ENCODE measurements at places on chromosomes 2 and 18.

DNA sequence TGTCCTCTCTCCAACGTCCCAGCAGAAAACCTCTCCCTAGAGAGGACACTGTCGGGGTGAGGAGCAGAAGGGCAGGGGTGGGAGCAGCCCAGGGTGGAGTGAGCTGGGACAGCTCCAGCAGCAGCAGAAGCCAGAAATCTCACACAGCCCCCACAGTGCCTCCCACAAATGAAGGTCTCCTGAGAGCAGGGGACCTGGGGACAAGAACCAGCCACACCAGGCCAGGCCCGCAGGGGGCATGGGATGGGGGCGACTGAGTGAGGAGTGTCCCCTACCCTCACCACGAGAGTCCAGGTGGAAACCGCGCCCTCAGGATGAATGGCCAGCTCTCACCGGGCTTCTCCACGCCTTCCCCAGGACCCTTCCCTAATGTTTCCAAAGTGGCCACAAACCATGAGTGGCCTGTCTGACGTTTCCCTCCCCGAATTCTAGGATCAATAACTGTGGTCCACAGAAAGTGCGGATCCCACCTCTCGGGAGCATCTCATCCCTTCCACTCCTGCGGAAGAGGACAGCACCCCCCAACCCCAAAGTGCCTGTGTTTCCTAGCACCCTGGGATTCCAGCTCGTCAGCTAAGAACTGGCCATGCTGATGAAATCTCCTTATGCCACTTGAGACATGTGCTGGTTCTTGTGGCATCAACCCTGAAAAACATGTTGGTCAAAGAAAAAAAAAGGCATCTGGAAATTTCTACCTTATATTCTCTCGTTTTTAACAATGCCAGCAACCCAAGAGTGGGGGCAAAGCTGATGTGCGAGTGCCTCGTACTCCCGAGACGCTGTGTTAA is 121.1 kb downstream of the HDAC4 start:
- DNase-seq, result no peak

- no peak for DNase-seq
Observed at GRCh38 chr2:135162786-135163185, 110.7 kb downstream of the RAB3GAP1 start.

DNA sequence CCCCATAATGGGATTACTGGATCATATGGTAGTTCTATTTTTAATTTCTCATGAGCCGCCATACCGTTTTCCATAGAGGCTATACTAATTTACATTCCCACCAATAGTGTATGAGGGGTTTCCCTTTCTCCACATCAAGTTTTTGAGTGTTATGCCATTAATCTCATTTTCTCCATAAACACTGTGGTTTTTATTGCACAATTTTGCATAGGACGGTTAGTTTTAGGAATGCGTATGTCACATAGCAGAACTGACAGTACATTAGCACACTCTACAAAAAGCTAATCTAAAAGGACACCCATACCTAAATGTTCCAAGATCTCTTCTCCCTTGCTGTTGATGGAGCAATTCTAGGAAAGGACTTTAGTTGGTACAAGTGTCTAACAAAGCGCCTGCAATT is 32.5 kb downstream of the DARS1 start:
- no peak for DNase-seq

GRCh38 chr18:50401888-50402287 is 27.0 kb downstream of the SKA1 start:
- DNase-seq, result no peak

DNA sequence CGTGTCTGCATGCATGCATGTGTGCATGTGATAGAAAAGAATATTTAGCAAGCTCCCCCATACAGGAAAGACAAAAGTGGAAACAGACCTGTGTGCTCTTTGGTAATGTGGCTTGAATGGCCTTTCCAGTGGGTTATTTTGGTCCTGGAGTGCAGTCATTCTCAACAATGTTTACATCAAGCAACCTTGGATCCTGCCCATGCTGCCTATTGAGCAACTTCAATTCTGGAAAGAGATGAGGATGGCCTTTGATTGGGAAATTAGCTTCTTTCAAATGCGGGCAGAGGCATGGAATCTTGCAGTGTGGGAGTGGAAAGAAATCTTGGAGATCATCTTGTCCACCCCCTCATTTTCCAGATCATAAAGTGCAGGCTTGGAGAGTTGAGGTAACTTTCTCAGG is 87.2 kb upstream of the SMAD2 start:
- no peak for DNase-seq

DNA sequence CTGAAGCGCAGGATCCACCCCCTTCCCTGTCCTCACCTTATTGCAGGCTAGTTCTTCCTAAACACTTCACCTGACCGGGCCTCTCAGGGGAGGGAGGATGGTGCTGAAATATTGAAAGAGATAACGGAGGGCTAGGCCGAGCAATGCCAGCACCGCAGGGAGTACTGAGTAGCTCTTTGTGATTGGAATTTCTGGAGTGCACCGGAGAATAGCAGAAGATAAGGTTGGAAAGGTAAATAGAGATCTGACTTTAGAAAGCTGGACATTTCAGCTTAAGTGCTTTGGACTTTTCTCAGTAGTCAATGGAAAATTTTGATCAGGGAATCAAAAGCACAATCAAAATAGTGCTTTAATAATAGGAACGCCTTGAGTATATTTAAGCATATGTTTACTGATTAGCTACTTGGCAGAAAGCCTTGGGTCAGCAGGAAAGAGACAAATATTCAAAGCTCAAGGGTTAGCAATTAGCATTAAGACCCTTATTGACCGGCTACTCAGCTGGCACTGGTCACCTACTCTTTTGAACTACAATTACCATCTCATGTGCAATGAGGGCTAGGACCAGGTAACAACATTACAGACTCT is 142.9 kb upstream of the NDUFV2 start:
- no peak for DNase-seq

DNA sequence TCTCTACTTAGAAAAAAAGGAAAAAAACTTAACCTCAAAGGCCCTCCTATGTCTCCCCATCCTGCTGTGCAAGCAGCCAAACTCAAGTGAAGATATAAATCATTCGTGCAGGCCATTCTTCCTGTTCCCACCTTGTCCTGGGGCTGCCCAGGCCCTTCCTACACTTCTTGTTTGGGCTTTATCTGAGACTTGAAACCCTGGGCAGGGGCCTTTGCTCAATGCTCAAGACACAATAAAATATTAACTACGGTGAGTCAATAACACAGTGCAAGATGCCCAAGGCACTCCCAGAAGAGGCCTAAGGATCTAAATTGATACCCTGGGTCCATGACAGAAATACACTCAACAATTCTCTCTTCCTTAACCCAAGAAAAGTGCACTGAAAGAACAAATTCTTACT is 67.6 kb downstream of the TBC1D8 start:
- DNase-seq, result no peak

DNA sequence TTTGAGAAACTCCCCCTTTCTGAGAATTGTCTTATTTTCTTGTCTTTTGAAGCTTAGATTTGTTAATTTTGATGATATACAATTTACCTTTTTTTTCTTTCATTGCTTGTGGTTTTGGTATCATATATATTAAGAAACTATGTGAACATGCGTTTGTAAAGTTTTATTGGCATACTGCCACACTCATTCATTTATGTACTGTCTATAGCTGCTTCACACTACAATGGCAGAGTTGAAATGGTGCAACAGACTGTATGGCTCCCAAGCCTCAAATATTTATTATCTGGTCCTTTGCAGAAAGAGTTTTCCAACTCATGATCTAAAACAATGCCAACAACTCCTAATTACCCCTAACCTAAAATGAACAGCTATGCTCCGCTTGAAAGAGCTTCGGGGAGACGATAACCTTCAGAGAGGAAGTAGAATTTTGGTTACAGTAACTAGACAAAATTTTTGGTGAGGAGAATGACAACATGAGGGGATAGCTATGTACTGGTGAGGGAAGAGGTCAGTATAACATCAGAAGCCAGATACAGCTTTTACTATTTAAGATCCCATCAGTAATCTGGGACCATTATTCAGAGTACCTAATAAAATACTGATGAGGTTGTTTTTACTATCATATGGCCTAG is 16.1 kb downstream of the PPP3R1 start:
- no peak for DNase-seq

- no peak for DNase-seq
Observed at GRCh38 chr2:28389399-28390240, 3.0 kb upstream of the FOSL2 start.

DNA sequence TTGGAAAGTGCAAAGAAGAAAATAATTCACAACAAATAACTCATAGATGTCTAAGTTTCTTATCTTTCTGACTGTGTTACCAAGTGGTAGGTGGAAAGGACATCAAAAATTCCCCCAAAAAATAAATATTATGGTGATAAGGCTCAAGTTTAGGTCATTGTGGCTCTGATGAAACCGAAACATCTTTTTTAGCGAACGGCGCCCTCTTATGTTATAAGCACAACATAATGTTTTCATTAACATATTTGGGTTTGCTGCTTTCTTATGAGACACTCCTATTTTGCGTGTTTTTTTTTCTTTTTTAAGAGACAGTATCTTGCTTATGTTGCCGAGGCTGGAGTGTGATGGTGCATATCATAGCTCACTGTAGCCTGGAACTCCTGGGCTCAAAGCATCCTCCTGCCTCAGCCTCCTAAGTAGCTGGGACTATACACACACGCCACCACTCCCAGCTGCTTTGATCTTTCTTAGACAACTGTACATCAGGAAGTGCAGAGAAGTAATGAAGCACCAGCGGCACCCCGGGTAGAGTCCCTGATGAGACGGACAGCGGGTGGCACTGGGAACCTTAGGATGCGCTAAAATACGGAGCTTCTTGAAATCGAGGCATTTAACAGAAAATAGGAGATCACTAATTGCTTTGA is 38.5 kb upstream of the SLC35G4 start:
- DNase-seq, result no peak

DNA sequence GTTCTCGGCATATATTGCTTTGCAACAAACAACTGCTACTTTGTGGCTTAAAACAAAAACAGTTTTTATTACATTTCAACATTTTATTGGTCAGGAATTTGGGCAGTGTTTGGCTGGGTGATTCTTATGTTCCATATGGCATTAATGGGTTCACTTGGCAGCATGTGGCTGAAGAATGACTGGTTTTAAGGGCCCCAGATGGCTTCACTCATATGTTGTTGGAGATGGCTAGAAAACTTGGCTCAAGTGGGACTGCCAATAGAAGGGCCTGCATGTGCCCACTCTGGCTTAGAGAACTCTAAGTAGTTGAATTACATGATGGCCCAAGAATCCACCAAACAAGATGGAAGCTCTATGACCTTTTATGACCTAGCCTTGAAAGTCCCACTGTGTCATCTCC is 86.1 kb downstream of the FASTKD2 start:
- no peak for DNase-seq

DNA sequence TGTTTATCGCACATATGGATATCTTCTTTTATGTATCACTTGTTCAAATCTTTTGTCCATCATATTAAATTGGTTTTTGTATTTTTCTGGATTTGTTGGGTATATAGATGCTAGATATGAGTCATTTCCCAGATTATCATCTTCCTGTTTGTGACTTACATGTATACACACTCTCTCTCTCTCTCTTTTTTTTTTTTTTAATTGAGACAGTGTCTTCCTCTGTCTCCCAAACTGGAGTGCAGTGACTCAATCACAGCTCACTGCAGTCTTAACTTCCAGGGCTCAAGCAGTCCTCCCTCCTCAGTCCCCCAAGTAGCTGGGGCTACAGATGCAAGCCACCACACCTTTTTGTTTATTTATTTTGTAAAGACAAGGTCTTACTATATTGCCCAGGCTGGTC is 43.8 kb downstream of the XIRP2 start:
- no peak for DNase-seq

Data from stimulated activated CD8-positive, alpha-beta memory T cell treated with anti-CD3 and anti-CD28 coated beads, Interleukin-7, amount 100 ng/mL, for 4 hours (primary cell).